ENCODE measurements at places on chromosomes 1 and 21.

GRCh38 chr1:87337606-87338005 lies 8.9 kb downstream of the LMO4 start:
- ATAC-seq, result no peak

DNA sequence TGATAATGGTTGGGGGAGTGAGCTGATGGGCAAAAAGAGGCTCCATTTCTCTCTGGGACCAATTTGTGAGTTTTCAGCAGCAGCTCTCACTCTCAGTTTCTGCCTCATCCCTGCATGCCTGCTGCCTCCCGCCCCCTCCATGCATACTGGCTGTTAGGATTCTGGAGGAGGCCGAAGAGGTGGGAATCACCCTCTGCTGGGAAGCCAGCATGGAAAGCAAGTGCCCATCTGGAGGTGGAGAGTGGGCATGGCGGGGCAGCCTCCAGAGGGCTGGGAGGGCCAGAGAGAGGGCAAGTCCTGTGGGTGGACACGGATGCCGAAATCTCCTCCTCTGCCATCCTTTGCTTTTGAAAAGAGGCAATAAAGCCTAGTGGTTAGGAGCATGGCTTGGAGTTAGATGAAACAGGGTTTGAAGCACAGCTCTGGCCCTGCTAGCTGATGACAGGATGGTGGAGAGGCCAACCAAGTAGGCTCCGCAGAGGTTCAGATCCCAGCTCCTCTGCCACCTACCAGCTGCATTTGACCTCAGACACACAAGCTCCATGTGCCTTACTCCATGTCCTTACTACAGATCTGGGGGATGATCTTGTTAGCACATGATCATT lies 113.4 kb downstream of the GRIK3 start:
- ATAC-seq, result no peak

GRCh38 chr21:38355992-38356781 lies 99.4 kb downstream of the KCNJ15 start:
- peak; percentile 64 for ATAC-seq

GRCh38 chr1:95309031-95309471 lies 75.0 kb downstream of the RWDD3 start:
- ATAC-seq, result no peak

DNA sequence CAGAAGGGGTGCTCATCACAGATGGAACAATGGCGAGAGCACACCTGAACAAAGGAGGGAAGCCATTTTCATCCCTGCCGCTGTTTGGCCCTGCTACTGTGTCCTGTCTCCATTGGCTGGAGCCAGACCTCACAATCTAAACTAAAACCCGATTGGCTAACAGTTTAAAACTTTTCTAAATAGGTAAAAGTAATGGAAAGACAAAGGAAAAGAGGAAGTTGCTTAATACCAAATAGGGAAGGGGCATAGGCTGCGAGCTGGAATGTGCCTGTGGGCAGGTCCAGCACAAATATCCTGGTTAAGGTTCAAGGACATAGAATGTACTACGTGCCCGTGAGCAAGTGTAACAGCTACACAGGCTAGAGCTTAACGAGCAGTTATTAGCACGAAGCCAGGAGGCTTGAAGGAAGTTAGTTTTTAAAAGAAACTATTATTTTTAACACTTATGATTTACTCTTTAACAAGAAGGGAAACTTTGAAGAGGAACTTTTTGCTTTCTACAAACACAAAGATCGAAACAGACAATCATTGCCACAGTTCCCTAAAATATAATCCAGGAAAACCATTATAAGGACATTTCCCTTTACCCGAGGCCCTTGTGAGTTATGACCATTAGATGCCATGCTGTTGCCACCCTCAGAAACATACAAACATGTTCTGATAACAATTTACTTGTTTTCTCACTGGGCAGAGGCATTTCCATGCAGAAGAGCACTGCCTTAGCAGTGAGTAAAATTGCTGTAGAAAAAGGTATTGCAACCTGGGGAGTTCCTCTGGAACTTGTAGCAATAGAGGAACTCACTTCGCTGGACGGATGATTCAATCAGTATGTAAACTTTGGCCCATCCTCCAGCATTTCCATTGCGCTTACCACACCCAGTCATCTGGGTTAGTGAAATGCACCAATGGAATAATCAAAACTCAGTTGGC lies 4.8 kb upstream of the PTTG1IP start:
- no peak for ATAC-seq

DNA sequence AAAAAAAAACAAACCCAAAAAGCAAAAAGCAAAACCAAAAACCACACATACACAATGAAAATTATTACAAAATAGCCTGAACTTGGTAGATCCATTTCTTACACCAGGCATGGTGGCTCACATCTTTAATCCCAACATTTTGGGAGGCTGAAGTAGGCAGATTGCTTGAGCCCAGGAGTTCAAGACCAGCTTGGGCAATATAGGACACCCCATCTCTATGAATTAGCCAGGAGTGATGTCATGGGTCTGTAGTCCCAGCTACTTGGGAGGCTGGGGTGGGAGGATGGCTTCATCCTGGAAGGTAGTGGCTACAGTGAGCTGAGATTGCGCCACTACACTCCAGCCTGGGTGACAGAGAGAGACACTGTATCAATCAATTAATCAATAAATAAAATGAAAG lies 42.1 kb upstream of the SCAF4 start:
- no peak for ATAC-seq

DNA sequence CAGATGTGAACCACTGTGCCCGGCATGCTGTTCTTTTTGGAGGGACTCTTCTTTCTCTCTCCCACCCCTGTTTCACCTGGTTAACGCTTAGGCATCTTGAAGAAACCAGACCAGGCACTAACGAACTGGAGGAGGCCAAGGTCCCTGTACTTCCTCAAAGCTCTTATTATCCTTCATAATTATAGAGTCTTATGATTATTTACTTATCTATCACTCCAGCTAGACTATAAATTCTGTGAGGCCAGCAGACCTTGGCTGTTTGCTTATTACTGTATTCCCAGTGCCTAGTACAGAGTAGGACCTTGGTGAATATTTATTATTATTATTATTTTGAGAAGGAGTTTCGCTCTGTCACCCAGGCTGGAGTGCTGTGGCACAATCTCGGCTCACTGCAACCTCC lies 5.8 kb downstream of the CSF3R start:
- no peak for ATAC-seq

GRCh38 chr1:98792123-98792522 lies 130.6 kb downstream of the SNX7 start:
- no peak for ATAC-seq

- ATAC-seq, result no peak
These were observed 2.1 kb downstream of the NIPAL3 start for GRCh38 chr1:24417681-24418080.

GRCh38 chr1:231372501-231372900 lies 34.4 kb downstream of the SPRTN start:
- ATAC-seq, result no peak

DNA sequence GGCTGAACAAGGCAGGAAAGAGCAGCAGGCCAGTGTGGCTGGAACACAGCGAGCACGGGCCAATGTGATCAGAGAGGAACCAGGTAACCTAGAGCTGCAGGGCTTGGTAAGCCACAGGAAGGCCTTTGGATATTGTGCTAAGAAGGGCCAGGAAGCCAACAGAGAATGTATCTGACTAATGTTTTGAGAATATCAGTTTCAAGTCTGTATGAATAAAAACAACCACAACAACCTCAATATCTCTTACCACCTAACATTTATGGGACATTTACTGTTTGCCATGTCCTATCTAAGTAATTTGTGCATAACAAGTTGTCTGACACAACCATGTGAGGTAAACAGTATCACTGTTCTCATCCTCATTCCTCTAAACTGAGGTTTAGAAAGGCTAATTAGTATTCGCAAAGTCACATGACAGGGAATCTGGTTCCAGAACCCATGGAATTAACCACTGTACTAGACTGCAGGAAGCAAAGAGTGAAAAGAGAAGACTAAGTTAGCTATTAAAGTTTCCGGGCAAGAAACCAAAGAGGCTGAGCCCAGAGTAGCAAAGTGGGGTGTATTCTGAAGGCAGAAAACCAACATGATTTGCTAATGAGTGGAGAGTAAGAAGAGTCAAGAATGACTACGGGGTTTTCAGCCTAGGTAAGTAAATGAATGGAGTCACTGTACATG lies 38.9 kb downstream of the SPRTN start:
- ATAC-seq, result peak; percentile 92

DNA sequence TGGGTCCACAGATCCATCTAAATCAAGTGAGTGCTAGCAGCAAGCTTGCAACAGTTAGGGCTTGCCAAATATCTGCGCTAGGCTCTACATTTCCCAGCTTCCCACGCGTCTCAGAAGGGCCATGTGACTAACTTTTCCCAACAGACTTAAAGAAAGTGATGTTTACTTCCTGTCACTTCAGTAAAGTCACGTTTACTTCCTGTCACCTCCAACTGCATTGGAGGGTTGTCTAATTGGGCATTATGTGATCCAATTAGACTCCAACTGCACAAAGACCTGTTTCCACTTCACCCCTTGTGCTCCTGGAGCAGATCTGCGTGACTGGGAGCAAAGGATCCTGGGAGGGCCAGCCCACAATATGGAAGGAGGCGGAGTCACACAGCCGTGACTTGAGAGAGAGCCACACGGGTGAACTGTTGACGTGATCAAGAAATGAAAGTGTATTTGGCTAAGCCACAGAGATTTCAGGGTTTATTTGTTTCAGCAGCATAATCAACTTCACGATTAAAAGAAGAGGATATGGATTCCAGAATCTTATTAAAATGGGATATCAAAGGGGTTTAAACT lies 77.7 kb downstream of the CYYR1 start:
- ATAC-seq, result no peak

DNA sequence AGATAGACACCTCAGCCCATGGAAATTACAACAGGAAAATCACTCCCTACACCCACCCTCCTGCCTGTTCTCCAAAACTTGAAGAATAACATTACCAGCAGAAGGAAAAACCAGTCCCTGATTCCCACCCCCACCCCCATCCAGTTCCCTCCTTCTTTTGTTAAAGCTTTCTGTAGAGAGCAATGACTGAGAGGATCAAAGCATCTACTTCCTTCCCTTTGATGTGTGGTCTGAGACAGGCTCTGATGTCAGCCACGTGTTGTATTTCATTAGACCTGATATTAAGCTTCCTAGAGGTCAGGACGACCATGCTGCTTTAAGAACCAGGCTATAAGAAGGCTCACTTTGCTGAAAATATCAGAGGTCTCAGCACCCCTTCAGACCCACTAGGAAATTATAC lies 73.9 kb upstream of the HAO2 start:
- no peak for ATAC-seq

DNA sequence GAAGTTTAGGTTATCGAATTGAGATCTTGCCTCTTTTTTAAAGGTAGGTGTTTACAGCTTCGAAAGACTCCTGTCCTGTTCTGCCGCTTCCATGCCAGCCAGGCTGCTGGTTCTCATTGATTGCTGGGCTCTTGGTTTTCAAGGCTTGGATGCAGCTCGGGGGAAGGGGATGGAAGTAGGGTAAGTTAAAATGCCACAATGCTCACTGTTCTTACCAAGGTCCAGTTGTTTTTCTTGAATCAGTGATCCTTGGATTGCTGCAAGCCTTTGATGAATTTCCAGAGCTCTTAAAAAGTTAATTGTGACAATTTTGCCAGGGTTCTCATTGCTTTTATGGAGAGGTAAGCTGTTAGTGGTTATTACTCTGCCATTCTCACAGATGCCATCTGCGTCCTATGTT lies 74.9 kb downstream of the PCBP3 start:
- no peak for ATAC-seq

- ATAC-seq, result no peak
These were observed 133.6 kb upstream of the SLC45A1 start for GRCh38 chr1:8184301-8184700.

- ATAC-seq, result no peak
These were observed 13.0 kb downstream of the BTBD19 start for GRCh38 chr1:44821240-44821715.

GRCh38 chr1:221776495-221777301 lies 34.8 kb upstream of the DUSP10 start:
- ATAC-seq, result peak; percentile 74

DNA sequence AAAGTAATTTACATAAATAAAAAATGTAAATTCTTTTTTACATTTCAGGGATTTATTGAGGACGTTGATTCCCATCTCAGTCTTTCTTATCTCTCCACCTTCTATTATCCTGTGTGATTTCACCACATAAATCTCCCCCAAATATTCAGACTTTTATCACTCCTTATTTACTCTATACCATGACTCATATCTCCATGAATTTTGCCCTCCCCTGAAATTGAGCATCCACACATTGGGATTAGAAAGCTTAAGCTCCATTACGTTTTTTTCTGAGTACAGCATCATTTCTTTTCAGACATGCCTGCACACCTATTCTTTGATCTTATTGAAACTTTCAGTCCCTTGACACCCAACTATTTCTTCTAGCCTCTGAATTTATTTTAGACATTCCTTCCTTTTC lies 111.2 kb downstream of the IFI44 start:
- no peak for ATAC-seq
